ENCODE measurements at places on chromosomes 1 and 21.
A peak's percentile ranks its signal among the peaks of the same experiment; 100 is the strongest.

DNA sequence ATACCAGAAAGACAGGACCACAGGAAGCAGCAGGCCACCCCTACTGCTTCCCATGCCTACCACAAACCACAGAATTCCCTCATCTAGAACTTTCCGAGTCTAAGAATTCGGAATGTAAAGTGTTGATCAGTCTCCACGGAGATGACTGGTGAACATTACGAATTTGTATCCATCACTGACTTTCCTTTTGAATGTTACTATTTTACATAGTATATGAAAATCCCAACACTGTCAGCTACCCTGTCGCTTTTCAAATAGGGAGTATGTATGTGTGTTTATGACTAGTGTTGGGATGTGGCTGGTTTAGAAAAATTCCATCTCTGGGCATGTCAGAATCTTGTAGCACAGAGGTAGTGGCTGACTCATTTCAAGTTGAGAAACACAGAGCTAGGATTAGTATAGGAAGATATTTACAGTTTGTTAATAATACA lies 118.2 kb downstream of the COQ8A start:
- no peak for DNase-seq

DNA sequence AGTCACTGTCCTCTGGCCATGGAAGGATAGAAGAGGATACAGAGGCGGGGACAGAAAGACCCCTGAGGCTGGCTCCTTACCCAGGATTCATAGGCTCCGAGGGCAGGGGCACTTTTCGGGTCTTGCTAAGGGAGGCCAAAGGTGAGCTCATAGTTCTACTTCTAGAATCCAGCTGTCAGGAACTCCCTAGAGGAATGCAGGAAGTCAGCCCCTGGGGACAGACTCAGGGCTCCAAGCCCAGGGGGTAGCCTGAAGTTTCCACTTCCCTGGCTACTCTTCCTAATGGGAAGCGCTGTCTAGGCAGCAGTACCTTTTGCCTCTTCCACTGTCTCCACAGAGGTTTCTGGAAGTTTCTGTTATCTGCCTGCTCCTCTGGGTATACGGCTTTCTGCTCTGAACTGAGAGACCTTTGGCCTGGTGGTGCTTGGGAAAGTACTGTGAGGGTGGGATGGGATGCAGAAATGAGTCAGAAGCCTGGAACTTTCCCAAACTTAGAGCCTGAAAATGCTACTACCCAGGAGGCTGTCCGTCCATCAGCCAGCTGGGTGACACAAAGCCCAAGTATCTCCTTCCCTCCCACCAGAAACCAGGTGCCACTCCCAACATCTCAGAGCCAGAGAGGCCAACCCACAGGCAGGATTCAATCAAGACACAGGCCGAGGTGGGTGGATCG lies 3.6 kb downstream of the UBXN11 start:
- no peak for DNase-seq

- DNase-seq: peak; percentile 40
Measured at GRCh38 chr21:34598931-34599400, 15.9 kb downstream of the RCAN1 start.

- DNase-seq: no peak
Measured at GRCh38 chr1:209752890-209753289, 3.0 kb upstream of the TRAF3IP3 start.

DNA sequence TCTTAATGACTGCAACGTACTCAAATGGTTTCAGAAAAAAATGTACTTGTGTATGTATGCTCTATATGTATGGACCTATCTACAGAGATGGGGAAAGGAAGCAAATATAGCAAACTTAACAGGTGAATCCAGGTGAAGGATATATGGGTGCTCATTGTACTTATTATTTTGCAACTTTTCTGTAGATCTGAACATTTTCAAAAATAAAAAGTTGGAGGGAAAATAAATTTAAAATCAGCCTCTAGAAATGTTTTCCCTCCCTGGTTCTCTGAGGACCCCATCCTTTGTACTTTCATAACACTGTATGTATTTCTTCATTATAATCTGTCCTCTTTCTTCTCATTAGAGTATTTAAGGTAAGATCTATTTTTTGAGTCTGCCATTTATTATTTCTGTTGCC lies 17.9 kb downstream of the FMO5 start:
- DNase-seq: no peak

GRCh38 chr1:2194319-2194897 lies at the start of gene FAAP20:
Gene FAAP20 (minus strand): TSS chr1:2194772. CDS start chr1:2194749, 23 bp downstream.
- peak; percentile 45 for DNase-seq

DNA sequence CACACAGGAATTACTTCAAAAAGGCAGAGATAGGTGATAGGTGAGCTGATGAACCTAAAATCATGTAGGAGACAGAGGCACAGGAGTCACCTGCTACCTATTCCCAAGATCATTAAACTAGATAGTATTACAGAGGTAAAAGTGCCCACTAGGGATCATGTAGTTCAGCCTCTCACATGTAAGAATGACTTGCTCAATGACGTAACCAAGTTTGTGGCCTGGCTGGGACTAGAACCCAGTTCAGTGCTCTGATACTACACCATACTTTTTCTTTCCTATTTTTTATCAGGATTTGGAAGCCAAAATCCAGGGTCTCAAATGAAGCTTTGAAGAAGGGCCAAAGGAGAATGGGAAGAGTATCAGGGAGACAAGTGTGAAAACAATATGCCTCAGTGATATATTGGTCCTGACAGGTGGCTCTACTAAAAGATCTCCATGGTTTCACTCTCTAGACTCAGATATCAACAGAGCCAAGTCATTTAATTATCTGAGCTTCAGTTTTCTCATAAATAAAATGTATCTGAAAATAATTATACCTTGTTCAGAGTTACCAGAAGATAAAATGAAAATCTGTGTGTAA lies 87.3 kb upstream of the SLFNL1 start:
- DNase-seq: no peak

GRCh38 chr21:44892536-44893277 lies 19.2 kb upstream of the PTTG1IP start:
- DNase-seq: peak; percentile 35

DNA sequence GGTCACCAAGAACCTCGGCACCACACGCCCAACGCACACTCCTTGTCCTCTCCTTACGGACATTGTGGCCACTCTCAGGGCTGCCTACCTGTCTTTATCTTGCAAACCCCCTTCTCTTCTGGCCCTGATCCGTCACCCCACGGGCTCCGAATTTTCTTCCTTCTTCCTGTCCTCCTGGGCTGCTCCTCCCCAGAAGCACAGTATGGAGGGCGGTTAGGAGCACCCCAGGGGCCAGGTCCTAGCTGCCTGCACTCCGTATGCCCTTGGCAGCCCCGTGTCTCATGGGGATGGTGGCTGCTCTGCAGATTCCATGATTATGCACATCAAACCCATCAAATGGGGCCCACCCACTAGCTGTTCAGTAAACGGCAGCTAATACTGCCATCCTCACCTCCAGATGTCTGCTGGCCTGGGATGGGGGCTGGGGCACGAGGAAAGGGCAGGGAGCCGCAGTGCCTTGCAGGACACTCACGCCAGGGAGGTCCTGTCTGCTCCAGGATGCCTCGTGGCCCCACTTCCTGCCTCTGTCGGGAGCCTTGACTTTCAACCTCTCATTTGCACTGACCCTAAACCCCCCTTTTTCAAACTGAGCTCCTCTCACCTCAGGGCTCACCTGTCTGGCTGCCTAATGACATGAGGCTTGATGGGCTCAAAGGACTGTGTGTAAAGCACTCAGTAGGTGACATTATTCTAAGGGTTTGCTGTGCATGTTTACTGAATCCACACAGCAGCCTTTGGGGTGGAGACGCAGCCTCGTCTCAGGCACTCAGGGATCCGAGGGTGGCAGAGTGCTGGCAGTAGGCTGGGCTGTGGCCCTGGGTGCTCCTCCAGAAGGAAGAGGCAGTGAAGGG lies 4.4 kb downstream of the TTC34 start:
- DNase-seq: no peak

- DNase-seq: no peak
Measured at GRCh38 chr1:13757693-13758092, 57.7 kb downstream of the PRDM2 start.

GRCh38 chr1:159161001-159161718 lies 10.3 kb upstream of the CADM3 start:
- peak; percentile 85 for DNase-seq

DNA sequence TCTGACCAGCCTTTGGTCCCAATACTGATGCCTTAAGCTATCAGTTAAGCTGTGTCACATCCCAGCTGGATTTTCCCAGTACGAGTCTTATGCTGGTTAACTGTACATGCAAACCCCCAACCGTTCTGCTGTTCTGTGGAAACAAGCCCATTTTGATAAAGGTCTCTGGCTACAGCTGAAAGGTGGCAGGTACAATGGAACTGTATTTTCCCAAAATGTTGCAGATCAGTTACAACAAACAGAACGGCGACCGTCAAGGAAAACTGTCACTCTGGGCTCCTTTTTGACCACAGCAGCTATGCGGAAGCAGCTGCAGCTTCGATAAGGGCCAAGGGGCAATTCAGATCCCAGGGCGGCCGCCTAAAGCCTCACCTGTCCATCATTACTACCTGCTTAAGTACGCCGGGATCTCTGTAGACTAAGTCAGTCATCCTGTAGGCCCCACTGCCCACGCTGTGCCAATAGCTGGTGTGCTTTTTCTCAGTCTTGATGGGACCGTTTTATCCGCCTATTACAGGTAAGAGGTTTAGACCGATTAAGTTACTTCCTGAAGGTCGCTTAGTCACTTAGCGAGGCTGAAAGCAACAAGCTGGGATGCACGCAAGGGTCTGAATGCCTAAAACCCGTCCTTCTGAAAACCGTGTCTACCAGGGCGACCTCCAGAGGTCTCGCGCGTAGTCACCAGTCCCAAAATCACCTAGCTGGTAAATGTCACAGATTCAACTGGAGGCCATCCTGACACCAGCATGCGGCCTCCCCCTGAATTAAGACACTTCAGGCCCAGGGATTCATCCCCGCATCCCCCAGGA lies 11.1 kb upstream of the RAB42 start:
- DNase-seq: peak; percentile 66

DNA sequence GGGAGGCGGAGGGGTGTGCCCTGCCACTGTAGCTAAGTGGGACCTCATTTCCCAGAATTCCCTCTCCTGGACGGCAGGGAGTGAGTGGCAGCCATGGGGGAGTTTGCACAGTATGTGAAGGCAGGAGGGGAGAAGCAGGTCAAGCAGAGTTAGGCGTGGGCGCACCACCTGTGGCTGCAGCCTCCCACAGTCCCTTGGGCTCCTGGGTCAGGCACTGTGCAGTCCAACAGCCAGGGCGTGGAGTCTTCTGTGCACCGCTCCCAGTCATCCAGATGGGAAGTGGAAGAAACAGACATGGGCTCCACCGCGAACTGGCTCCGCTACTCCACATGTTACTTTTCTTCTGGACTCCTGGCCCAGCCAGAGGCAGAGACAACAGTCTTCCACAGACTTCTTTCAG lies 85.4 kb upstream of the TIAM1 start:
- DNase-seq: no peak

- no peak for DNase-seq
Measured at GRCh38 chr1:10074059-10074851, 41.5 kb downstream of the UBE4B start.

DNA sequence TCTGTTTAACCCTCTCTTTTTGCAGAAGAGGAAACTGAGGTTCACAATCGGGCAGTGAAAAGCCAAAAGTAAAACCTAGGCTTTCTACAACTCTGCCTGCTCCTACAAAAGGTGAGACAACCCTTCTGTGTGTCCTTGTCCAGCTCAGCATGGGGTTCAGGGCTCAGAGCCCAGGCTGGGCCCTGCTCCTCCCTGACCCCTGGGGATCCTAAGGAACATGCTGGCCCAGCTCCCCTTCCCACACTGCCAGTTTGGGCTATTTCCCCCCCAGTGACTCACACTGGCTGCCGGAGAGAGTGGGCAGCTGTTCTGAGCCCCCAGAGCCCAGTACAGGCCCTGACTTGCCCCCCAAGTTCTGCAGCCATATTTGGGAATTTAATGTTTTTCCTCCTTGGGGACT lies 8.9 kb downstream of the FAM229A start:
- DNase-seq: no peak

DNA sequence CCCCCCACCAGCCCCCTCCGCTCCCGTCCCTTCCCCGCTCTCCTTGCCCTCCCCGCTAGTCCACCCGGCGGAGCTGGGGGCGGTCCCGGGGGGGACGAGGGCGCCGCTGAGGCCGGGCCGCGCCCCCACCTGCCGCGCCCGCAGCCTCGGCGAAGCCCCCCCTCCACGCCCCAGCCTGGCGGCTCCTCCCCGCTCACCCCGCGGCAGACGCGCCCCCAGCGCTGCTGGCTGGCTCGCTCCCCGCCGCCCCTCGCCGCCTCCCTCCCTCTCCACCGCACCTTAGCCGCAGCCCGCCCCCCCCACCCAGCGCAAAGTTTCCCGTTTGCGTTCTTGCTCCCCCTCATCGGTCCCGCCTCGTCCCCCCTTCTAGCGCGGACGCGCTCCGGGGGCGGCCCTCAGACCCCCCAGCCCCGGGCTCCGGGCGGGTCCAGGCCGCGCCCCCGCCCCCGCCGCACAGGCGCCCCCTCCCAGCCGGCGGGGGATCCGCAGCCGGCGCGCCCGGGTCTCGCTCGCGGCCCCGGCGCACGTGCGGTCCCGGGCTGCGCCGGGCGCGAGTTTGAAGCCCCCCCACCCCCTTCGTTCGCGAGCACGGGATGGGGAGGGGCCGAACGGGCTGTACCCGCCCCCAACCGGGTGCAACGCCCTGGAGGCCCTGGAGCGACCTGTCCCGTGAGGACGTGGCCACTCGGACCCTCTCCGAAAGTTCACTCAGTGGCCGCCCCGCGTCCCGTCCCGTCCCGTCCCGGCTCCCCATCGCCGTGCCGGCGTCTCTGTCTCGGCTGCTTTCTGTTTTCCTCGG lies 623 bp downstream of the PTPRF start:
- DNase-seq: peak; percentile 38

All from NCI-H1105 treated with DMSO at 0.1 percent for 48 hours (cell line).